T-cell (primary cell): ENCODE measurements at places on chromosomes 3 and 15. TPM values are rescaled to one million over a fixed set of nuclear protein-coding genes. Genes with fewer than 3 reads are reported as not detected.

- H3K27ac ChIP-seq, result no peak overlapping the region
- DNase-seq, result no peak
- H3K4me3 ChIP-seq, result no peak overlapping the region
- no peaks in the 10 kb centered on the region for H3K36me3 ChIP-seq
- H3K27me3 ChIP-seq, result peaks cover 6% of the 10 kb centered on the region
- no peaks in the 10 kb centered on the region for H3K4me1 ChIP-seq
These were observed 3.1 kb upstream of the CFAP100 start for GRCh38 chr3:126391631-126392030.

- DNase-seq, result no peak
- H3K4me3 ChIP-seq, result no peak overlapping the region
- H3K4me1 ChIP-seq, result no peaks in the 10 kb centered on the region
- no peak overlapping the region for H3K27ac ChIP-seq
- no peaks in the 10 kb centered on the region for H3K36me3 ChIP-seq
- peaks cover 23% of the 10 kb centered on the region for H3K27me3 ChIP-seq
These were observed 17.3 kb downstream of the LTF start for GRCh38 chr3:46447228-46447985.

The CLRN1 gene
- not detected for total RNA-seq

DNA sequence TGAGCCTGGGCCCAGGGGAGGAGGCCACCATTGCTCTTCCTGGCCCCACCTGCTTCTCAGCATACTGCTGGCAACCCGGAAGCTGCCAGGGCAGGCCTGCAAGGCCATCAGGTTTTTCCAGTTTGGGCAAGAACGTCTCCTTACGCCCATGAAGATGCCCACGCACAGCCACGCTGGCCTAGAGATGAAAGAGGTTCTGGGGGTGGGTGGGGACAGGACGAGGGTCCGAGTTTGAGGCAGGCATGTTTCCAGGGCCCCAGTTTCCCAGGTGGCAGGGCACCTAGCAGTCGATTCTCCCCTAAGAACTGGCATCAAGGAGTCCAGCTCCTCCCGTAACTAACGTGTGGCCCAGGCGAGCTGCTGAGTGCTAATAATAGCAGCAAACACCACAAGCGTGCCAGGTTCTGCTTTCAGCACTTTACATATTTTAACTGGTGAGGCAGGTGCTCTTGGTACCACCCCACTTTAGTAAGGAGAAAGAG, 45.8 kb downstream of the ZNF710 start:
- H3K36me3 ChIP-seq, result no peaks in the 10 kb centered on the region
- no peak overlapping the region for H3K4me3 ChIP-seq
- no peak overlapping the region for H3K27ac ChIP-seq
- H3K27me3 ChIP-seq, result no peaks in the 10 kb centered on the region

The GOLGA6L7 gene
- total RNA-seq, result not detected

The GRK7 gene
- total RNA-seq, result 0.15 TPM

DNA sequence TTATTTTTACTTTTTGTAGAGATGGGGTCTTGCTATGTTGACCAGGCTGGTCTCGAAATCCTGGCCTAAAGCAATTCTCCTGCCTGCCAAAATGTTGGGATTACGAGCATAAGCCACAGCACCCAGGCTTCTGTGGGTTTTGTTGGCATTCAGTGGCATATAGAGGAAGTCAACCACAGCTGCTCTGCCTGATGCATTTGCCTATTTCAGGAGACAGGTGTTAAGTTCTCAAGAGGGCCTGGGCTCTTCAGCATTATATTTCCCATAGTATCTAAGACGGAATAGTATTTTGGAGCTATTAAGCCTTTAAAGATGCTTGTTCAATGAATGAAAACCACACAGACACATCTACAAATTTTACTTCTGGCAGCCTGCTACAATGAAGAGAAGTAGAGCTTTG, 73.5 kb upstream of the CSPG5 start:
- no peaks in the 10 kb centered on the region for H3K4me1 ChIP-seq
- no peak overlapping the region for H3K4me3 ChIP-seq
- H3K27ac ChIP-seq, result no peak overlapping the region
- H3K27me3 ChIP-seq, result no peaks in the 10 kb centered on the region
- peaks cover 5% of the 10 kb centered on the region for H3K36me3 ChIP-seq
- no peak for DNase-seq
